ENCODE measurements at places on chromosomes 3 and 15. TPM values are rescaled to one million over a fixed set of nuclear protein-coding genes. Genes with fewer than 3 reads are reported as not detected.

- no peak for DNase-seq
Measured at GRCh38 chr15:78105476-78106241, 13.3 kb downstream of the SH2D7 start.

GRCh38 chr3:124650798-124651197 lies 79.5 kb upstream of the UMPS start:
- no peak for DNase-seq

GRCh38 chr3:16336825-16337224 lies 71.8 kb downstream of the OXNAD1 start:
- DNase-seq, result no peak

DNA sequence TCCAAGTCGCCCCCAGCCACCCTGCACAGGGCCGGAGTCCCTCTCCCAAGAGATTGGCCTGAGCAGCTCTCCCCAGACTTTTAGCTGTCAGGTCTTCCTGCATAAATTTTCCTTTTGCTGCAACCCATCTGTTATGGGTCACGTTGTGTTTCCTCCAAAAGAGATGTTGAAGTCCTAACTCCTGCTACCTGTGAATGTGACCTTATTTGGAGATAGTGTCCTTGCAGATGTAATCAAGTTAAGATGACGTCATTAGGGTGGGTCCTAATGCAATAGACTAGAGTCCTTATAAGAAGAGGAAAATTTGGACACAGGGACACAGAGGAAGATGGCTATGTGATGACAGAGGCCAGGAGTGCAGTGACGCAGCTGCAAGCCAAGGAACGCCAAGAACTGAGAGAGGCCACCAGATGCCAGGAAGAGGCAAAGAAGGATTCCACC lies 13.2 kb upstream of the SLC6A6 start:
- no peak for DNase-seq

DNA sequence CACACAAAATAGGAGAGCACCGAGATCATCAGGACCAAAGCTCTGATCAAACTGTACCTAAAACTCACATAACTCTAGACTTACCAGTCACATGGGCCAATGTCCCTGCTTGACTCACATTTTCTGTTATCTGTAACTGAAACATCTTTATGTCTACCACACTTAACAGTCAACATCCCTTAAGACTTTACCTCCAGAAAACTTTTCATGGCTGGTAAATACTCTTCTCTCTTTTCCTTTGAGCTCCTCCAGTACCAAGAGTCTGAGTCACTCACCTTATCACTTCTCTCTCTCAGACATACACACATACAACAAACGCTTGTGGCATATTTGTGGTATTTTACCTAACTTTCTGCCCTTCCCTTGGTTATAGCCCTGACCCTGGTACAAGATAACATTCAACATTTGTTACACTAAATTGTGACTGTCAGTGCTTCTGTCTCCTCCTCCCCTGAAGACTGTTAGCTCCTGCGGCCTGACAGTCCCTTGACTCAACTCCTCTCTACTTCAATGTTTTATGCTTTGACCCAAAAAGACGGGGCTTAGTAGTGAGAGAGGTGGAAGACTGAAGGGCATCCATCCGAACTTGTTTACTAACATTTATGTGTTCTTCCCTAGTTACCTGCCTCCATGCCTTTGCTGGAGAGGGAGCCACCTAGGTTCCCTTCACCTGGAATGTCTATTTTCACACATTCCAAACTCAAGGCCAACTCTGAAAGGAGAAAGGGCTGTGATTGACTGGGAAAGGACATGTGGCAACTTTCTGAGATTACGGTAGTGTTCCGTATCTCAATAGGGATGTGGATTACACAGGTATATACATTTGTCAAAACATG lies 3.7 kb upstream of the EFHB start:
- DNase-seq, result no peak

DNA sequence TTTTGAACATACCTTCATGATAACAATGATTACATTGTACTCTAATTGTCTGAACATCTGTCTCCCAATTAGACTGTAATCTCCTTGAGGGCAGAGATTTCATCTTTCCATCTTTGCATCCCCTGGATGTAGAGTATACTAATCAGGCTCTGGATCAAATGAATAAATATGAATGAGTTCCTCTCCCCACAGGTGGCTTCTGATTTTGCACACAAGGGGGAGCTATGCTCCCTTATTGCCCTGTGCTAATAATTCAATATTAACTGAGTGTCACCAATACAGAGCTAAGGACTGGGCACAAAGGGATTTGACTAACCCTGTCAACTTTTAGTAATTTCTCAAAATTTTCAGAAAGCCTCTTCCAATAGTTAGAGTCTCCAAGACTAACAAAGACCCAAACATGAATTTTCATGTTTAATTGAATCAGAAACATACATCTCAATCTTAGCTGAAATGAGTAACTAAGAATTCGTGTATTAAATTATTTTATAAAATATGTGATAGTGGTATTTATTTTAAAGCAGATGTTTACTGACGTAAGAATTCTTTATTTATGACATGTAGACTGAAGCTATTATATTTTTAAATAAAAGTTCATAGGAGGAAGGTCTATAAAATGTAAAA lies 3.0 kb downstream of the DUOXA1 start:
- peak; percentile 41 for DNase-seq

DNA sequence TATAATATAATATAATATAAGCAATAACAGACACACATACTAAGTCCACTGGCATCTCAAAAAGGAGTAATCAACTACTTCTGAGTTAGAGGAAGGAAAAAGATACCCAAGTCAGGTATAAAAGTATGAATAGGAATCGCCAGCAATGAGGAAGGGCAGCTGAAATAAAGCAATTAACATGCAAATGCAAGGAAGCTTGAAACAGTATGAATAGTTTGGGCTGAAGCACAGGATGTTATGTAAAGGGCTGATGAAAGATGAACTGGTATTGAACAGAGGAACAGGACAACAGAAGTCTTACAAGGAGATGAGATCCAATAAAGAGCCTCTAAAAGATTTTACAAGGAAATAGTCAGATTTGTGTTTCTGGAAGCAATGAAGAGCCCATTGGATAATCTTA lies 7.1 kb downstream of the COPS2 start:
- DNase-seq, result no peak

DNA sequence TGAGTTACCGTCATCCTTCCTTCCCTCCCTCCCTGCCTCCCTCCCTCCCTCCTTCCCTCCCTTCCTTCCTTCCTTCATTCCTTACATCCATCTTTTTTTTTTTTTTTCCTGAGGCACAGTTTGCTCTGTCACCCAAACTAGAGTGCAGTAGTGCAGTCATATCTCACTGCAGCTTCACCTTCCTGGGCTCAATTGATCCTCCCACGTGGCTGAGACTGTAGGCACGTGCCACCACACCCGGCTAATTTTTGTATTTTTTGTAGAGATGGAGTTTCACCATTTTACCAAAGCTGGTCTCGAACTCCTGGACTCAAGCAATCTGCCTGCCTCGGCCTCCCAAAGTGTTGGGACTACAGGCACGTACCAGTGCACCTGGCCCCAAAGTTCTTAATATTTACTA lies 25.8 kb downstream of the USP3 start:
- DNase-seq, result peak; percentile 18

DNA sequence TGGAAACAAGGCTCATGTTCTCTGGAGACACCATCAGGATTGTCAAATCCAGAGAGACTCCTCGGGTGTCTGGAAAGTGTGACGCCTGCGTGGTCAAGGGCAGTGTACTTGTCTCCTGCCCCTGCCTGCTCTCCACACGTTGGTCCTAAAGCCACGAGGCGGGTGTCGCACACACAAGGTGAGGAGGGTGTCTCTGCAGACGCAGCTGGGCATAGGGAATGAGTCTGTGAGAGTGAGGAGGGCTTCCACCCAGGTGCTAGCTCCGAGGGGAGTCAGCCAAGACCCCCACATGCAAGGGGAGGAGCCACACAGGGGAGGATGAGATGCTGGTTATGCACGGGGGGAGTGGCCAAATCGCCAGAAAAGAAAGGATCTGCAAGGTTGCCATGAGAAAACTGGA lies 27.9 kb upstream of the OCA2 start:
- DNase-seq, result no peak

- DNase-seq, result no peak
Measured at GRCh38 chr3:124850633-124851032, 36.5 kb downstream of the ITGB5 start.

DNA sequence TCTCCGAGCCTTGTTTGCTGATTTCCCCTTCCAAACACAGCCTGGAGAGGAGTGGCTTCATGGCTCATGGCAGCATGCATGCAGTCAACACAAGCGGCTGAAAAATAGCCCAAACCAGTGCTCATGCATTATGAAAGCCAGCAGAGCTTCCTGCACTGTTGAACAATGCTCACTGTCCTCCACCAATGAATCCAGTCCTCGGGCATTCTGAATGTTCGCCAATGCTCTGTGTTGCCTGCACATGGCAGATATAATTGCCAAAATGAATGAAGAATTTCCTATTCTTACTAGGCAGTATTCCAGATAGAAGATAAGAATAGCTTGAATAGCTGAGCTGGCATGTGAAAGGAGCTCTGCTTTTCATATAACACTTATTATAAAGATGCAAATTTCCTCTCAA lies 252.7 kb downstream of the ROBO1 start:
- no peak for DNase-seq

DNA sequence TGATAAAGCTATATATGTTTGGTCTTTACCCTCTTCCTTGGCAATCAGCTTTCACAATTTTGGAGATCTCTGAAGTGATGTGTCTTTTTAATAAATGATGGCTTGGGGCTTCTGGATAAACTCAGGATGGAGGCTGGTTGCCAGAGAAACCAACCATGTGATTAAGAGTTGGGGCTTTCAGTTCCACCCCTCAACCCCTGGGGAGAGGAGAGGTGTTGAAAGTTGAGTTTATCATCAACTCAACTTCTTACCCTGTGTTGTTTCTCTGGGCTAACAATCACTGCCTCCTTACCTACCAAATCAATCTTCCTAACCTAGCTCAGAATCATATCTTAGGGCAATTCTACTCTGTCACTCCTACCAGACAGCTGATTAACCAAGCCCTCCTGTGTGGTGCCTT lies 735.8 kb downstream of the ZPLD1 start:
- no peak for DNase-seq

DNA sequence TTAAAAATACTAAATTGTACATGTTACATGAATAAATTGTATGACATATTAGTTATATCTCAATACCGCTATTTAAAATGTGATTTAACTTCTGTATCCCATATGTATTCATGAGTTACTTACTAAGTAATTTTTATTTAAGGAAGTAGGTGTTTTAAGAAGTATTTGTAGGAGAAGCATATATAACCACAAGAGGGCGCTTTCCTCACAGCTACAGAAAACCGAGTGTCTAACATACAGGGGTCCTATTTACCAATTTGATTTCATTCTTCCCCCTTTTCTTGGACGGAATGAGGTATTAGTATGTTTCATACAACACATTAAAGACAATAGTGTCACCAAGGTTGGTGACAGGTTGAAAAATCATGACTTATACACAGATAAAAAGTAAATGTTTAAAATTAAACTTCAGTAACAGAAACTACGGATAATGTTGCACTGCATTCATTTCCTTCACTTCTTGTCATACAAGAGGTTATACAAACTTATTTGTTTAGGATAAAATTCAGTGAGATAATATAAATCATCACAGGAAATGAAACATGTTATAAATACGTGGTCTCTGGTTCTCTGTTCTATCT lies 253.6 kb downstream of the MAGI1 start:
- DNase-seq, result no peak

DNA sequence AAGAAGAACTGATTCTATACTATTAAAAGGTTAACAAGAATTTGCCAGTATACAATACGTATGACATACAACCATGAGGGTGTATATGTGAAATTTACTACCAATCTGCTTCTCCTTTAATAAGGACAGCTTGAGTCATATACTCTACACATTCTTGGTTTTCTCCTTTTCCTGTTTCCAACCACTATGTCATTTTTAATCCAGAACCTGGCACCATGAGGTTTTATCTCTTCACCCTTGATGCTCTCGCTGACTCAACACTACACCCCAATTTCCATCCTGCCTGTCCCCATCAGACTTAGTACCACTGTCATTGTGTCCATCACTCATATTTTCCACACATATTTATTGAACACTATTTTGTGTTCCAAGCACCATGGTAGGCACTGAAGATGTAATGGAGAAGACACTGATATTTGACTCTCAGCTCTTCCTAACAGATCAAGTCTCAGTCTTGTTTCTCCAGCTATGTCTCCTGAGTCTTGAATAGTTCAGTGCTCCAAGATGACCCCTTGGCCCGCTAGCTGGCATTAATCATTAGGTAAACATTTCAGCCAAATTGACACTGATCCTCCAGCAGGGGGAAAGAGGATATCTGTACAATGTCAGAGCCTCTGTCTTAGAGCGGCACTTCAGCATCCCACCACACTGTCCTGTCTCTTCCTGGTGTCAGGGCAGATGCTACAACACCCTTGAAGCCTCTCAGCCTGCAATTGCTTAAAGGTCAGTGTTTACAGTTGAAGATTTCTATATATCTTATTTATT lies 11.2 kb upstream of the COL8A1 start:
- DNase-seq, result no peak

FANCD2OS gene
- total RNA-seq, result not detected

AMOTL2 gene
- 0.16 TPM for total RNA-seq

BOC gene
- total RNA-seq, result not detected

MAGEL2 gene
- total RNA-seq, result not detected

DLL4 gene
- total RNA-seq, result 0.37 TPM

SLC22A14 gene
- total RNA-seq, result not detected

PLSCR5 gene
- total RNA-seq, result not detected

ALDH1A2 gene
- 0.53 TPM for total RNA-seq

LDHAL6B gene
- not detected for total RNA-seq

Measured in activated T-cell treated with anti-CD3 and anti-CD28 coated beads, Interleukin-2, amount 50 U/mL, for 4 hours (primary cell).